ENCODE measurements at places on chromosomes 1 and 21.

GRCh38 chr21:20999659-21000058, 1.4 kb downstream of the NCAM2 start:
- peak; percentile 91 for DNase-seq

DNA sequence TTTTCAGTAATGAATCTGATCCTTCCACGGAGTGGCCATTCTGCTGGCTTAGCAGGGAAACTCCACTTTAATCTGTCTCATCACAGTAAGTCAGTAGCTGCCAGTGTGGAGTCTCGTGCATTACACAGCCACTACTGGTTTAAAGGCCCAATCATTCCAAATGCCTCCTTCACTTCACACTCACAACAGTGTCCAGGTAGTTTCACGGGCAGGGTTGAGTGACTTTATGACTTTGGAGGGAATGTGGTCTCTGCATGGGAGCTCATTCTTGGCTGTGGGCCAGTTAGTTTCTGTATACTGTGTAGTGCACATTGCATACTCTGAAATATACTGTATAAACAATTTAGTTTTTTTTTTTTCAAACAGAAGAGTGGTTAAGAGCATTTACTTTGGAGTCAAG, 34.6 kb upstream of the C1orf87 start:
- no peak for DNase-seq

- DNase-seq, result no peak
Measured at GRCh38 chr21:43644609-43645008, 14.7 kb downstream of the HSF2BP start.

- no peak for DNase-seq
Measured at GRCh38 chr1:52640697-52641096, 7.7 kb downstream of the SHISAL2A start.

GRCh38 chr1:54805981-54806381, 4.9 kb upstream of the TTC22 start:
- no peak for DNase-seq

Data from pons (tissue), 1 donor.